NCI-H524 (cell line): ENCODE measurements at places on chromosomes 1 and 21.

DNA sequence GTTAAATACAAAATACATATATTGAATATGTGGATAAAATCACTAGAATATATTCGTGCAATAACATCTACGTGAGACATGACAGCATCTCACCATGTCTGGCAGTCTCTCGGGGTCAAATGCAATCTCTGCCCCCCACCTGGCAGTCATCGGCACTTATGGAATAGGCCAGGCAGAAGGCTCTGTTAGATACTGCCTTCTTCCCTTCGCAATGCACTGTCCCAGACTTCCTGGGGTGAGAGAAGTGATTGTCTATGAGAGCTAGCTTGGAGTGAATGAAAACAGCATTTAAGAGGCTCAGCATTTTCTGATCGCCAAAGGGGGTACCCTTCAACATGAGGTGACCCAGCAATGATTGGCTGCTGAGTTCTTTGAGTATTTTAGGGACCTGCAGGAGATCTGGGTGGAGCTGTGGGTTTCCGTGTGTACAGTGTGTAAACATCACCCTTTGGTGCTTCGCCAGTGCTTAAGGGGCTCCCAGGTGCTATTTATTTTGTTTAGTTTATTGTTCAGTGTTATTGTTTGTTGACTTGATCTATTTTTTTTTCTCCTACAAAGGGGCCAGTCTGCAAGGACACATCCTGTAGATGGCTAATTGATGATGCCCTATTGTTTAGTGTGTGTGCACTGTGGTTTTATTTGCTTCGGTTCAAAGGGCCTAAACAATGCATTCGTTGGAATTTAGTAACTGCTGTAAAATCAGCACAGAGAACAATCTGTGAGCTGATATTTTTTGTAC is 10.2 kb downstream of the ERG start:
- DNase-seq, result no peak

GRCh38 chr1:11505591-11506538 is 26.9 kb downstream of the DISP3 start:
- no peak for DNase-seq

DNA sequence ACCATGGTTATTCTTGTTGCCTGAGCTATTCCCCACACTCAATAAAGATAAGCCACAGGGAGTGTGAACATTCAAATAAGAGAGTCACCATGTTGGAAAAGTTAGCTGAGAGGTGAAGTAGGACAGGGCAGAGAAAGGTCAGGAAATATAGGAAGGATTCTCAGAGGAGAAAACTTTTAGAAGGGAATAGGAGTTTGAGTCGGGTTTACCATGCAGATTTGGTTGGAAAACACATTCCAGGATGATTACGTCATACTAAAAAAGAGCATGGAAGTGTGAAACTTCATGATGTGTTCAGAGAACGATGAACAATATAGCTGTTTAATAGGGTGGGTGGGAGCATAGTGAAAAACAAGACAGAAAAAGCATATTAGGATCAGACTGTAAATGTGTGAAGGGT is 1125.3 kb upstream of the ADGRL2 start:
- DNase-seq, result no peak

DNA sequence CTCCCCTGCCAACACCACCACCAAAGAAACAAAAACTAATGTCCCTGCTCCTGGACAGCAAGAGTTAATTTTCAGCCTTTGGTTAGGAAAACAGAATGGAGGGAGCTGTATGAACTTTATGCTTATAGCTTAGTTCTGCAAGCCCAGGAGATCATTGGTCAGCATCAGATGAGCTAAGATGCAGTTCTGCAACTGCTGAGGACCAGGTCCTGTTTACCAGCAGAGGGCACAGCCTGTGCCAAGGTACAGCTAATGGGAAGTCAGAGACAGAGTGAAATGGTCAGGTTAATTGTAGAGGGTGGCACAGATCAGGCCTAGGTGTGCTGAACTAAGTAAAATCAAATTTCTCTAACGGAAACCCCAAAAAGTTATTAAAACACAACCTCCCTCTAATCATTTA is 161.3 kb downstream of the ROR1 start:
- no peak for DNase-seq

- no peak for DNase-seq
Observed at GRCh38 chr1:36909946-36910725, 124.2 kb downstream of the GRIK3 start.

- DNase-seq, result no peak
Observed at GRCh38 chr1:190809312-190809711, 331.6 kb upstream of the BRINP3 start.

DNA sequence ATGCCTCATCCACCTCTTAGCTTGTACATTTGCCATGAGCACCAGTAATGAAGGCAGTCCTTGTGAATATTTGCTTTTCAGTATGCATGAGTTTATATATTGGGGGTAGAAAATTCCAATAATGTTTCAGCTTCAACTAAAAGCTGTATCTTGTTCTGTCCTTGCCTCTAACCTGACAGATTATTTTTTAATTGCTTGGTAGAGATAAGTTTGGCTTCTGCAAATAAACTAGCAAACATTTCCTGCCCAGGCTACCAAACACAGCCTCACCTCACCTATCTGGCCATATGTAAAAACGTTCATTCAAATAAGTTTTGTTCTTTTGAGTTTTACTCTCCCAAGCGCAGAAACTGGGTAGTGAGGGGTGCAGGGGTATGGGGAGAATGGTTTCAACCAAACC is 75.6 kb upstream of the HOOK1 start:
- no peak for DNase-seq

DNA sequence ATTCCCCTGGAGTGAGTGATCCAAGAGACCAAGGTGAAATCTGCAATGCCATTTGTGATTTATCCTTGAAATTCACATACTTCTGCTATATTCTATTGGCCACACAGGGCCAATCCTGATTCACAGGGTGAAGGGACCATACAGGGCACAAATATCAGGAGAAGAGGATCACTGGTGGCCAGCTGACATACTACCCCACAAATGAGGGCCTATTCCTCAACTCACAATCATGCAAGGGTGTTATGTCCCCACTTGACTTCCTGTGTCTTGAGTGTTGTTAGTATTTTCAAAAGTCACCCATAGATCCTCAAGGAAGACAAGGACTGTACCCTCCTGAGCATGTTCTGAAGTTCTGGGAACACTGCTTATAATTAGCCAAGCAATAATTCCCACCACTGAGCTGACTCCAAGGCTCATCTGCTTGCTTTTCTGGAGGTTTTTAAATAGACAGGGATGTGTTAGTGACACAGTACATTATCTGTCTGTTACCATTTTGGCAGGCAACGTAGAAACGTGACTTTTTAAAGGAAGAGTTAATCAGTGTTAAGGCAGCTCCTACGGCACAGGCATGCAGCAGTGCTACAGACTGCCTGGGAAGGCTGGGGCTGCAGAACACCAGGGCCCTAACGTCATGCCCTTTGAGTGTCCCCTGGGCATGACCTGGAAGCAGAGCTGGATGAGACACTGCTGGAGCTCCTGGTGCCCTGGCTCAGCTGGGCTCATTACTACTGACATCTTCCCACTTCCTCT is 137.4 kb downstream of the FAM78B start:
- no peak for DNase-seq

DNA sequence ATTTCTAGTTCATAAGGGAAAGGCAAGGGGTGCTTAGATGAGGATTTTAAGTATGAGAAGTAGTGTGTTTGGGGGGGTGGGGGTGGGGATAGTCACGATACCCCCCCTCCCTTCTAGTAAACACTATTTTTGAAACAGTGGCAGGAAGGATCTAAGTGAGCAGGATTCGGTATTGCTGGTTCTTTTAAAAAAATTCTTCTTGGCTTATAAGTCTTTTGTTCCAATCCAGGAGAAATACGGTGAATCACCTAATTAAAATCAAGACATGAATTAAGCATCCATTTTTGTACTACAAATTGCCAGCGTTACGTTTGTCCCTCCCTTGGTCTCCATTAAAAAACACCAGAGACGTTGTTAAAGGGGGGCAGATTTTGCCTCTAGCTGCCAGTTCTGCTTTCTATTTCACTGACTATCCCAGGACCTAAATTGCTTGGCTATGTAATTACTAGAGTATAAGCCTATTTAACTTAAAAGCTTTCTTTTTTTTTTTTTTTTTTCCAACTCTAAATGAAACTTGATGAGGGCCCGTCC is 911 bp downstream of the LMO4 start:
- no peak for DNase-seq

DNA sequence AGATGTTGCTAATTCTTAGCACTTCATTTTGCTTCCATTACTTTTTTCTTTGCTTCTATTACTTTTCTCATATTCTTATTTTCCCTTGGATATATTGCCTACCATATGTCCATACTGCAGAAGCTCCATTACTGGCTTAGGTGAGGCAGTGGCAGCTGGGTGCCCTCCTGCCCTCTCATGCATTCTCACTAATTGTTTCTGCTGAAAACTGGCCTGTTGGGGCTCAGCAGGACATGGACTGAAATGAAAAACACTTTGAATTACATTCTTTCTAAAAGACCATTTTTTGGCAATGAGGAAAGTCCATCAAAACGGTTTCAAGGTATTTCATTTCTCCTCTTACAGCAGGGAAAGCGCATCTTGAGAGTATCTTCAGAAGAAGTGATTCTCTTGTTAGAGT is 122.9 kb downstream of the MAST2 start:
- DNase-seq, result peak; percentile 15

DNA sequence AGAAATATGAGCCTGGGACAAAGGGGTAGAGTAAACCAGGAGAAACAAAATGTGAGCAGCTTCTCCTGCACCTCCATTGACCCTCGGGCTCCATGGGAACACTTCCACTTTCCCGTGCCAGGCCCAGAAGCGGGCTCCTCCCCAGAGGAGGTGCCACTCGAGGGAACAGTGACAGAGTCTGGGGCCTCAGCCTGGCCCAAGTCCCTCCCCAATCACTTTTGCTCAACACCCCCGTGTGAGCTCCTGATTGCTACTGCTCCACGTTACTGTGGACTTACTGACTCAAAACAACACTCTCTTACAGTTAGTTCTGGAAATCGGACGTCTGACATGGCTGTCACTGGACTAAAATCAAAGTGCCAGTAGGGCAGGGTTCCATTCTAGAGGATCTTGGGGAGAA is 17.7 kb upstream of the KLHDC7A start:
- no peak for DNase-seq
